ENCODE measurements at places on chromosomes 1 and 21.

- DNase-seq = no peak
Observed at GRCh38 chr1:248748211-248748610, 7.3 kb downstream of the LYPD8 start.

DNA sequence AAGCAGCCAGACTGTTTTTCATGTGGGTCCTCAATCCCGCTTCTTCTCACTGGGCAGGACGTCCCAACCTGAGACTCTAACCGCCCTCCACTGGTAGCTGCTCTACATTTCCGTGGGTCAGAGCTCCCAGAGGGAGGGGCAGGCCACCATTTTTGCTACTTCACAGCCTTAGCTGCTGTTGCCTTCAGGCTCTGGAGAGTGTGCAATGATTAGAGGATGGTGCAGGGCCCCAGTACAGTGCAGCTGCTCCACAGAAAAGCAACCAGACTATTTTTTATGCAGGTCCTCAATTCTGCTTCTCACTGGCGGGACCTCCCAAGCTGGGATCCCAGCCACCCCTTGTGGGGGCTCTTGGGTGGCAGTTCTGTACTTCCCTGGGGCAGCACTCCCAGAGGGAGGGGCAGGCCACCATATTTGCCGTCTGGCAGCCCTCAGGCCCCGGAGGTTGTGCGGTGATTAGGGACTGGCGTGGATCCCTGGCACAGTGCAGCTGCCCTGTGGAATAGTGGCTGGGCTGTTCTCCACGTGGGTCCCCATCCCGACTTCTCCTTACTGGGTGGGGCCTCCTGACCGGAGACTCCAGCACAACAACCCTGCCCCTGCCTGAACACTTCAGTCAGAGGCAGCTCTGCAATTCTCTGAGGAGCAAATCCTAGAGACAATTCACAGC lies 647.6 kb upstream of the PKN2 start:
- DNase-seq = no peak

- DNase-seq = no peak
Observed at GRCh38 chr1:234271243-234271606, 102.0 kb upstream of the COA6 start.

DNA sequence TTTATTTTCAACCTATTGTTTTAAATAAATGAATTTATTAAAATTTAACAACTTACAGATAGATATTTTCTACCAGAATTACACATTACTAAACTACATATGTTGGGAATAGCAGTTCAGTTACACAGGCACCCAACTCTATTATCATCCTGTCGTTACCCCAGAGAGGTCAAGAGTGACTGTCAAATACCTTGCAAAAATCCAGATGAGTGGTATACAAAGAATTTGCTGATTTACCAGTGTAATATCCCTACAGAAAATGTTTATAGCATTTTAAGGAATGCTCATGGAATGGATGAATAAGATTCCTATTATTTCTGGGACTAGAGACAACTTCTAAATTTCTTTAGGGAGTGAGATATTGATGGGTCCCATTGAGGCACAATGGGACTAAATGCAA lies 300.7 kb upstream of the RGS18 start:
- no peak for DNase-seq

DNA sequence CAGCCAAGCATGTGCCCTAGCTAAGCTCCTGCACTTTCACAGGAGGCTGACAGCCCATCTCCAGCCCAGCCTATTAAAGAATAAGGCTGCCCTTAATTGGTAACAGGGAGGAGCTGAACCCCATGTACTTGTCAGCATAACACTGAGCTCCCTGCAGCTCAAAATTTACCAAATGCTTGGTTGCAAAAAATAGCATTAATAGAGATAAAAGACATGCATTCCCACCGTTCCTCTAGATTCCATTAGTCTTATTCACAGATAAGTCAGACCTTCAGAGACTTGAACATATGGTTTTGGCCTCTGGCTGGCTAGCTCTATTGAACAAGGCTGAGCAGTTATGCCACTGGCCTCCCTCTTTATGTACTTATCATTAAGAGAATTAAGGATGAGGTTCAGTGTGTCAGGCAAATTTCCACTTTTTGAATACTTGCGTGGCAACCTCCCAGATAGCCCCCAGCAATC lies 29.2 kb downstream of the OLFML3 start:
- no peak for DNase-seq

DNA sequence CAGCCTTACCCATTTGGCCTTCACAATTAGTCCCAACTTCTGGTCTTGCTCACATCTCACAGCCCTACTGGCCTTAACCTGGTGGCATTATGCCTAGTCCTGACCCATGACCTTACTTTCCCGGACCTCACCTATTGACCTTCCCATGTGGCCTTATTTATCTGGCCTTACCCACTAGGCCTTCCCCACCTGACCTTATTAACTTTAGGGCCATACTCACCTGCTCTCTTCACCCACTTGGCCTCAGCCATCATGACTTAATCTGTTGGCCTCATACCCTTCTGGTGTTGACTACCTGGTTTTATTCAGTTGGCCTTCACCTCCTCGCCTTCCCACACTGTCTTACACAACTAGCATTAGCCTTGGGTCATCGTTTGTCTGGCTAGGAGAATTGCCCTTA lies 35.7 kb downstream of the EXOC8 start:
- no peak for DNase-seq

GRCh38 chr1:17551755-17552234 lies 12.3 kb downstream of the ARHGEF10L start:
- DNase-seq = no peak

DNA sequence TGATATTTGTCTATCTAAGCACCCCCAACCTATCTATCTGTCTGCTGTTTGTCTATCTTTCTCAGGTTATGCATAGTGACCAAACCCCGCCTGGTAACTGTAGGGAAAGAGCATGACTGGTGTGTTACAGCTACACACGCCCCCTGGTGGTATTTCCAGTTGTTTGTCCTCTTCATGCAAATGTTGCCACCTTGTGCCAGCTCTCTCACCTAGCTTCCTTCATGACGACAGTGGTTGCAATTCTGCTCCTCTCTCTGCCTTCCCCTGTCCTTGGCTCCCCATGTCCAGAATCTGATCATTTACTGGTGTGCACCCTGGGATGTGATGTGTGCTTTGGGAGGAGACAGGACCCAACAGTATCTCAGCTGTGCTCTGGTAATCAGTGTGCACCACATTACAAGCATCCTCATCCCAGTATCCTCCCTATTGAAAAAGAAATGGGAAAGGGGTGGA lies 8.1 kb upstream of the INKA2 start:
- no peak for DNase-seq

DNA sequence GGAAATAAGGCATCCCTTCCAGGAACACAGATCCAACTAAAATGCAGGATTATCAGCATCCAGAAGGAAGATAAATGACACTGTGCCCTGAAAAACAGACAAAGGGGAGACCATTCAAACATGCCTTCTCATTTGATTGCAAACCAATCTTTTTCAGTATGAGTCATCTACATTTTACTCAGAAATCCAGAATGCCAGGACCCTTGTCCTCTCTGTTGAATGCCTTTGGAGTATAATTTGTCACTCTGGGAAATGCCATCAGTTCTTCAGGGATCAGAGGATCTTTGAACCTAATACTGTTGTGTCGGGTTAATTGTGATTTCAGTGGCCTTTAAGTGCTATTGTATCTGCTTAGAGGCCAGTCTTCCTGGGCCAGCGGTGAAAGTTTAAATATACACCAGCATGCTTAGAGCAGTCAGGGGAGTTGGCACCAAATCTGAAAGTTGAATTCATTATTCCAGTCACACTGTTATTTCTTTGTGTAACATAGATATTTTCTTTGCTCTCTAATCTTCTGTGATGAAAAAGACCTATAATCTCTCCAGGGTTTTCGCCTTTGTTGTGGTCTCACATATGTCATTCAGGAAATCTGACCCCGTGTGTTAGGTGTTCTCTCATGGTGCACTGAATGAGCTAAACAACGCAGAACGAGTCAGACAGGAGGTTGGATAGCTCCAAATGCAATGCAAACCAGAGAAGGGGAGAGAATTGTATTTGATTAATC lies 364.8 kb upstream of the SGIP1 start:
- DNase-seq = no peak

GRCh38 chr1:71295350-71295749 lies 214.5 kb upstream of the ZRANB2 start:
- no peak for DNase-seq

- peak; percentile 5 for DNase-seq
Observed at GRCh38 chr1:152185544-152186391, 26.7 kb upstream of the RPTN start.
